ENCODE measurements at places on chromosomes 5 and 9.
A peak's percentile ranks its signal among the peaks of the same experiment; 100 is the strongest.

DNA sequence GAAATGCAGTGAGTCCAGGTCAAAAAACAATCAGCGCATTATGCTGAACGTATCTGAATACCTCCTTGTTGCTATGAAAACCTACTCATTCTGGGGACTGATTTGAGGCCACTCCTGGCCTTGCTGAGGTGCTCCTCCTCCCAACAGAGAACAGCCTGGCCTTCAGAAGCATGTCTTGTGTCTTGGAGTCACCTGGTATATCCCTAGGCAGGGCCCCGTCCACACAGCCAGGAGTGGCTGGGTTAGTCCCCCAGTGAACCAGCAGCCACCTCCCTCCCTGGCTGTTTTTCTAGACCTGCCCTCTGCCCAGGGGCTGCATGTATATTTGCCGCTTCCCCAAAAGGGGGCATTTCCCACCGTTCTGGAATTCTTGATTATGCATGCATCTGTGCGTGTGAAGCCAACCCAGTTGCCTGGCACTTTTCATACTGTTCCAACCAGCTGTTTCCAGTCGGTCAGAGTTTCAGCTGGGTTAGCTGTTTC is 99.2 kb upstream of the SPATA31C2 start:
- DNase-seq, result no peak

DNA sequence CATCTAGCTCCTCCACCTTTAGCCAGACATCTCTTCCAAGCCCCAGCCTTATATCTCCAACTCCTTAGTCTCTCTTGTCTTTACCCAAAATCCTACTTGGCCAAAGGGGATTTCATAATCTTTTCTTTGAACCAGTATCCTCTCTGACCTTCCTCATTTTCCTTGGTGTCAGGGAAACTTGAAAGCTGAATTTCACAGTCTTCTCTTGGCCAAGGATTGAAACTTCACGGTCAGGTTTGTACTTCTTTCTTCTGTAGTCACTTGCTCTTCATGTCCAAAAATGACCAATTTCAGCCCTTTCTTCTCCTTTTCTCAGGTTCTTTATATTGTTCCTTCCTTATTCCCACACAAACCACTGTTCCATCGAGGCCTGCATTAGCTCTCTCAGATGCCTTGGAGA is 473.7 kb upstream of the KLF4 start:
- no peak for DNase-seq

DNA sequence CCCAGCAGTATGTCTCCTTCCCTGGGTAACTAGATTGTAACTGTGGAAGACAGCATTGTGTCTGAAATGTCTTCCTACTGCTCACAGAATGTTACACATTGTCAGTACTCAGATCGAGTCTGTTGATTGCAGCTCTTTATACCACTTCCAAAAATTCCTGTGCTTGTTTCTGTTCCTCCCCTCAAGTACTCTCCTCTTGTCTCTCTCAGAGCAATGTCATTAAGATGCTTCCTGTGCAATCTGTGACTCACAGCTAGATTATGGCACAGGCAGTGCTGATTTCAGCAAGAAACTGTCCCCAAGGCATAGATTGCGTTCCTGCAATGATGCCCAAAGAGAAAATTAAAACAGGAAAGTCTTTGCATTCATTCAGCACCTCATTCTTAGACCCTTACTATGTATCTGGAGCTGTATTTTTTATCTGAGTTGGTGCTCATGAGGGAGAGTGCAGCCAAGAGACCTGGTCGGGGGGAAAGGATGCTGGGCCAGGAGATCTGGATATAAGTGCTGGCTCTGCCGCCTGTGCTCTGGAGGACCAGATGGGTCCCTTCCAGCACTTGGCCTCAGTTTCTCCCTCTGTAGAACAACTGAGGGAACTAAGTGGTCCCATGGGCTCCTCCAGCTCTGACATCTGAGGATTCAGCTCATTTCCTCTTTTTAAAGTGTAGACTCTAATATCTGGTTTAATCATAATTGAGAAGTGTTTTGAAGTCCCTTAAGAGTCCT is 40.8 kb upstream of the GNPDA1 start:
- peak; percentile 62 for DNase-seq

- peak; percentile 46 for DNase-seq
These were observed 181.1 kb upstream of the SPEF2 start for GRCh38 chr5:35436400-35437057.

DNA sequence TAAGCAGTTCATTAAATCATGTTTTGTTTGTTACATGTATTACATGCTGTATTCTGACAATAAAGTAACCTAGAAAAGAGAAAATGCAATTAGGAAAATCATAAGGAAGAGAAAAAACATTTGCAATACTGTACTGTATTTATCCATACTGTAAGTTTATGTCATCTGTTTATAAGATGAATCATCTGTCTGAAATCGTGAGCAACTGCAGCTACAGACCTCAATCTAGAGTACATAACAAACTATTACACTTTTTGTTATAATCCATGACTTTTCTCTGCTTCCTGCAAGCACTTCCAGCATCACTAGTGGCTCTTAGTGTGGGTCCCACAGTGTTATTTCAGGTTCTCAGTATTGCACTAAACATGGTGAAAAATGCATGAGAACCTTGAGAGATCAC is 144.4 kb upstream of the NR4A3 start:
- DNase-seq, result no peak

- no peak for DNase-seq
These were observed 25.2 kb downstream of the TDRD7 start for GRCh38 chr9:97437051-97437600.

GRCh38 chr5:54186912-54187445 is 123.4 kb downstream of the ARL15 start:
- DNase-seq, result no peak

DNA sequence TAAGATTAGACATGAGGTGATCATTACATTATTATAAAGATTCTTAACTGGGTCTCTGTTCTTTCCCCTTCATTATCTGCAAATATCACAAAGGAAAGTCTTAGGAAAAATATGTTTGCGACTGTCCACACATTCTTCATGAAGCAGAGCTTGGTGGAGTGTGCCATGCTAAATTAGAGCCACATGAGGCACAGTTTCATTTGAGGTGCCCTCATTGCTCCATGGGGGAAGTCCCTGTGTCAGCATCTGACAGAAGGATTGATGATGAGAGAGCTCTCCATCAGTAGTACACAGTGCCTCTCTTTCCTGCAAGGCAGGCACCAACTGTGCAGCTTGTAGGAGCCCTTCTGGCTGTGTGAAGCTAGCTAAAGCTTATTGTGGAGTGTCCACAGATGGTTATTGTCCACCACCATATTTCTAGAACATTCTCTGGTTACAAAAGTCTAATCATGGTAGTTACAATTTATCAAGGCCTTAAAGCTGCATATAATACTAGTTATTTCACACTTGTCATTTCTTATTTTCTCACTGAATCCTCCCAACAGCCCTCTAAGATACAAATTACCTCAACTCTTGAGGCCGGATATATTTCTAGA is 63.9 kb downstream of the C9orf152 start:
- no peak for DNase-seq

DNA sequence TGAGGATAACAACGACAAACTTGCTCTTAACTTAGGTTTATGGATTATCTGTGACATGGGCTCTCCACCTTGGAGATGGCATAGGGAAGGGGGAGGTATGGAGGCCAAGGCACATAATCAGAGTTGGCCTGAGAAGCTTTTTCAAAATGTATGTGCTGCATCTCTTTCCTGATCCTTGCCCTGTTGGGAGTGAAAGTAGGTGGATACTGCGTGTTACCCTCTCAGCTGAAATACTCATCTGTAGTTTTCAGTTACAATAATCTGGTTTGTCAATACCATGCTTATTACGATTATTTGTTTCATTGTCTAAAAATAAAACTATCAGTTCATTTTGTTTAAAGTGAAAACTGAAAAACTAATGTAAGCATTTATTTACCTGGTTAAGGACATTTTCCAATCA is 86.7 kb downstream of the SLC44A1 start:
- DNase-seq, result no peak

DNA sequence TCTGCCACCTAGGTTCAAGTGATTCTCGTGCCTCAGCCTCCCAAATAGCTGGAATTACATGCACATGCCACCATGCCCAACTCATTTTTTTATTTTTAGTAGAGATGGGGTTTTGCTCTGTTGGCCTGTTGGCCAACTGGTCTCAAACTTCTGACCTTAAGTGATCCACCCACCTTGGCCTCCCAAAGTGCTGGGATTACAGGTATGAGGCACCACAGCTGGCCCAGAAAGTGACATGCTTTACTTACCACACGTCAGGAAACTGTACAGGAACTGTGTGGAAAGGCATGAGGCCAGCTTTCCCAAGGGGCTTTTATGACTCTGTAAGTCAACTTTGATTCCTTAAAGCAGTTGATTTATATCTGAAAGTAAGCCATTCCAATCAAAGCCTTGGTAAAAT is 25.0 kb downstream of the DNAJB5 start:
- no peak for DNase-seq

DNA sequence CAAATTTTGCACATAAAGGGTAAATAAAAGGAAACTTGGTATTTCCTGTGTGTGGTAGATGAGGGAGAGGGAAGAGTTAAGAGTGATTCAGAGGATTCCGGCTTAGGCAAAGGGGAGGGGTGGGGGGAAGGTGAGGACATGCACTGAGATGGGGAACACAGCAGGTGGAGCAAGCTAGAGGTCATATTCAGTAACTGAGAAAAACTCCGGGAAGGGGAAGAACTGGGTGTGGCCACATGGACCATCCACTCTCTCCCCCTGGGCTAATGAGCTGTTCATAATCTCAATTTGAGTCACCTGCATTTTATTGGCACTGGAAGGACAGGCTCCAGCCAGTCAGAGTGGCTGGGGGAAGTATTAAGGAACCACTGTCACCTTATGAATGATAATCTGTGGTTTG is 45.1 kb upstream of the UGCG start:
- DNase-seq, result no peak

GRCh38 chr5:11596185-11596584 is 308.1 kb downstream of the CTNND2 start:
- no peak for DNase-seq

- no peak for DNase-seq
These were observed 73.2 kb downstream of the PGM5 start for GRCh38 chr9:68429631-68430030.

- peak; percentile 64 for DNase-seq
These were observed 757 bp downstream of the CDC26 start for GRCh38 chr9:113274474-113275156.

DNA sequence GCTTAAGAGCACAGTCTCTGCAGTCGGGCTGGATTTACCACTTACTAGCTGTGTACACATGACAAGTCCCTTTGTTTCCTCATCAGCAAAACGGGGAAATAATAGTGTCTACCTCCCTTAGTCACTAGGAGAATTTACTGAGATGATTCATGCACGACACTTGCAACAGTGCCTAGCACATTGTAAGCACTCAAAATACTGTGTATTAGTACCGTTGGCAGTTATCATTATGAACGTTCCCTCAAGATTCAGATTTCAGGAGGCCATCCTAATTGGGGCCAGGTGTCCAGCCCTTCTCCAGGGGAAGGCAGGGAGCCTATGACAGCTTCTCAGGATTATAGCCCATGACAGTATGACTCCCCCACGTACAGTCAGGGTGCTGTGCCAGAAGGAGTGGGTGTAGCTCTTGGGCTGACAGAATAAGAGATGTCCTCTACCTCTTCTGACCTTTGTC is 164.3 kb downstream of the DOCK2 start:
- peak; percentile 47 for DNase-seq

- DNase-seq, result no peak
These were observed 41.9 kb downstream of the STK10 start for GRCh38 chr5:172145870-172146747.

GRCh38 chr9:69174616-69175463 is 763 bp downstream of the TJP2 start:
- peak; percentile 89 for DNase-seq

DNA sequence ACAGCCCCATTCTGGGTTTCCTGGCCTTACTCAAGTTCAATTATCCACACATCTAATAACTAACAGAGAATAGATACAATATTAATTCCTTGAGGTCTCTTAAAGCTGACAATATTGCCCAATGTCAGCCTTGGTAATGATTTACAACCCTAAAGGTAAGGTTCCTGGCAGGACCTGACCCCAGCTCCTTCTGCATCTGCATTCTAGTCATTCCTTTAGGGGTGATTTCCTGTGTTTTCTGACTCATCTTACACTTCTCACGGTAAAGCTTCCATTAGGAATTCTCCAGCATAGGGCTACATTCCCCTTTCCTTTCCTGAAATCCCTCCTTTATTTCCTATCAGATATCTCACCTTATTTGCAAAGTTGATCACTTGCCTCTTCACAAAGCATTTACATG is 9.3 kb downstream of the HAVCR1 start:
- DNase-seq, result no peak

GRCh38 chr5:107666051-107666655 is 4.6 kb downstream of the EFNA5 start:
- DNase-seq, result no peak

Measured in GM03348 (cell line).